Esophagus mucosa (tissue), 1 donor: ENCODE measurements at places on chromosomes 3 and 15. TPM values are rescaled to one million over a fixed set of nuclear protein-coding genes. Genes with fewer than 3 reads are reported as not detected.

DNA sequence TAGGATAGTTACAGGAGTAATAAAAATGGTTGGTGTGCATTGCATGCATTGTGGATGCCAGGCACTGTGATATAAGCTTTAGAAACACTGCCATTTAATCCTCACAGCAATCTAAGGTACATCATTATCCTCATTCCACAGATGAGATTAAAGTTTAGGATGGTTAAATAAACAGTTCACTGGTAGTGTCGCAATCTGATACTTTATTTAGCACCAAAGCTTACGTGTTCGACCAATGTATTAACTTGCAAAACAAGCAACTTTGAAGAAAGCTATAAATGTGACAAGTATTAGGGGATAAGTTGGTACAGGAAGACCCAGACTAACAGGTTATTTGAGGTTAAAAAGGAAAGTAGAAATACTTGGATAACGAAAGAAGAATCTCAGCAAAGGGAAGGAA is 150.5 kb upstream of the ZNF385D start:
- ATAC-seq = peak; percentile 15

DNA sequence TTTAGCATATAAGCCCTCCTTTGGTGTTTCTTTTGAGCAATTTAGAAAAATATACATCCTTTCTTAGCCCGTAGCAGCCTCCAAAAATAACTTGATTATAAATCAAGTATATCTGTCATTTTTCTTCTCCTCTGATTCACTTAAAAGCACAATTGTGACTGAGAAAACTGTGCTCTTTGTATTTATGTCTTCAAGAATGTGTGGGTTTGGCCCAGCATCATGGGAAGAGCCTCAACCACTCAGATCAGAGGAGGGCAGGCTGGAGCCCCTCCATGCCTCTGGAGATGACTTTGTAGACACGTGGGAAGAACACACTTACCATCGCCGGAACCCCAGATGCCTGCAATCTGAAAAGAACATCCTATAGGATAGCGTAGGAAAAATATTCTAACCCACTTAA is 123.8 kb upstream of the FEZF2 start:
- ATAC-seq = no peak

DNA sequence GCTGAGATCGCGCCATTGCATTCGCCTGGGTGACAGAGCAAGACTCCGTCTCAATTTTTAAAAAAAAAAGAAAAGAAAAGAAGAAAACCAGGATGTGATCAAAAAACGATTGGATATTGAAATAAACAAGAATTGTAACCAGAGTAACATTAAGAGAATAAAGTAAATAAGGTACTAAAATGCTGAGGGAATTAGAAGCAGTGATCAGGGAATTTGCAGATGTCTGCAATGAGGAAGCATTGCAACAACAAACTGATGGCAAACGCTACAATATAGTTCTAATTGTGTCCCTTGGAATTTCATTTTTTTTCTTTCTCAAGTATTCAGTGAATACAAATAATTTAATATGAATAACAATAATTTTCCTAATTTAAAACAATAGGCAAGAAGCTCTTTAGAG is 1077.5 kb downstream of the TBL1XR1 start:
- no peak for ATAC-seq

Gene CHRNA7
- total RNA-seq = 0.76 TPM

- ATAC-seq = no peak
Measured at GRCh38 chr3:25962255-25962654, 172.4 kb downstream of the OXSM start.

Gene TMEM212
- total RNA-seq = not detected

Gene ARRDC4
- total RNA-seq = 2.9 TPM

Gene PRTG
- 0.56 TPM for total RNA-seq

DNA sequence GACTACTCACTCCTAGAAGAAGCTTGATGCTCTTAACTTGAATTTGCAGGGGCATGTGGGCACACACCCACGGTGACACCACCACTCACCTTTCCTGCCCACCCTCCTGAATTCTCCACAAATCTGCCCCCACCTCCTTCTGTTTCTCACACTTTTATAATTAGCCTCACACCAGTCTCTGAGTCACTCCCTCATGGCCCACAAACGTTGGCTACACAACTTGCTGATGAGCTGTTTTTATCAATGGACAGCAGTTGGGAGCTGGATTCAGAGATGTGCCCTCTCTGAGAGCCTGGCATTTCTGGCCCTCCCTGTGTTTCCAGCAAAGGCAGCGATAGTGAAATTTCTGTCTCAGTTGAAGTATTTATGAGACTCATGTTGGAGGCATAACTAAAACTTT is 1.3 kb downstream of the COLQ start:
- ATAC-seq = no peak

GRCh38 chr3:126612479-126613205 is 42.3 kb downstream of the TXNRD3 start:
- no peak for ATAC-seq

DNA sequence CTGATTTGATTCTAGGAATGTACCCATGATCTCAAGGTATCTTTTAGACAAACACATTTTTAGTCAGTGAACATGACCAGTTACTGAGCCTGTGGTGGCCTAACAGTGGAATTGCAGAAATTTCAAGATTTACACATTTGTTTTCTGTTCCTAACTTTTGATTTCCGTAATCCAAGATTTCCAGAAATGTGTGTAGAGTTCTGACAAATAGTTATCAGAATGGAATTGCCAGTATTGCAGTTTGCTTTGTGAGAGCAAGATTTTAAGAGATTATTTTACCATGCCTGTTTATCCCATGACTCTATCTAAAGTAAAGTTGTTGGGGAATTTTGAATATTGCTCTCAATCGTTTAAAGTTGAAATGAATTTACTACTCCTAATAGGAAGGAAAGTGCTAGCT is 11.7 kb upstream of the UTS2B start:
- ATAC-seq = no peak

DNA sequence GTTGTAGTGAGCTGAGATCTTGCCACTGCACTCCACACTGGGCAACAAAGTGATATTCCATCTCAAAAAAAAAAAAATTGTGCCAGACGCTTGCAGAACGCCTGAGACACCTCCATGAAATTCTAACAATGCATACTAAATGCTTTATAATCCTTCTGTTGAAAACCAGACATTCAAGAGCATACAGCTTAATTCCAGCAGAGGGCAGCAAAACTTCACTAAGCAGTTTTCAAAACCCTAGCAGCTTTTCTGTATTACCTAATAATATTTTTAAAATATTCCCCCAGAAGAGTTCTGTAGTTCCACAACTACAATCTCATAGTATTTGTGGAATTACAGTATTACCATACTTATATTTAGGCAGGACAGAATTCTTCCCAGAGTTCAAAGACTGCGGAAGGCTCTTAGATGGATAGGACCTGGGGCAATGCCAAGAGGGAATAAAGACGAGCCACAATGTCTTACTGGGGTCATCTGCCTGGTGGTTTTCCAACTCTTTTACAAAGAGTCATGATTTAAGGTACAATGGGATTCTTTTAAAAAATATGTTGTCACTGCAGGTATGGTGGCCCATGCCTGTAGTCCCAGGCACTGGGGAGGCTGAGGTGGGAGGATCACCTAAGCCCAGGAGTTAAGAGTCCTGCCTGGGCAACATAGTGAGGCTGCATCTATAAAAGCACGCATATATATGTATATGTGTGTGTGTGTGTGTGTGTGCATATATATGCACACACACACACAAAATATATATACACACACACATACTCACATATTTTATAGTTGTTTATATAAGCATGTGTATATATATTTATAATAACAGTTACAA is 19.6 kb upstream of the TASOR start:
- ATAC-seq = peak; percentile 86

DNA sequence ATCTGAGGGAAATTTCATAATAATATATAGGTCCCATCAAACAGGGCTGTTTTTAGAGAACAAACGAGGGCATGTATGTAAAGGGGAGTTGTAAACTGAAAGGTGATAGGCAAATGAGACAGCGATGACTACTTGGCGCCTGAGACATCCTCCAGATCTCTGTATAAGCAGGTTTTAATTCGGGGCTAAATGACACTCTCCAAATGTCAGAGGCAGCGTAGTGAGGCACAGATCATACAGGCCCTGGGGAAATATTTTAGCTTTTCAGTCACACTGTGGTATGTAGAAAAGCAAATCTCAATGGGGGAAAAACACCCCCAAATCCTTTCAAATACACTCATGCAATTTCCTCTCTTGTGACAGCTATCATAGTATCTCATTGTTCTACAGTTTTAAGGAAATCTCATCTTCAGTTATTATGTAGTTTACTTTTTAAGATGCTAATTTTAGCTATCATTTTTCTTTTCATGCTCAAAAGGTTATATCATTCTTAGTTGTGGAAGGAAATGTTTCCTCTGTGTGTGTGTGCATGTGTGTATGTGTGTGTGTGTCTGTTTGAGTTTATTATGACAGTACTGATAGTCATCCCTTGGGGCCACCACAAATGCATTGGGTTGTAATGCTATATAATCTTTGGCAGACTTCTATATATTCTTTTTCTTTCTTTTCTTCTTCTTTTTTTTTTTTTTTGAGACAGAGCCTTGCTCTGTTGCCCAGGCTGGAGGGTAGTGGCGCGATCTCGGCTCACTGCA is 1.1 kb downstream of the TPRG1 start:
- no peak for ATAC-seq

Gene MAPKAPK3
- total RNA-seq = 50.5 TPM

GRCh38 chr3:131849616-131850015 is 185.2 kb downstream of the CPNE4 start:
- ATAC-seq = no peak

Gene NEO1
- total RNA-seq = 10.6 TPM

Gene STAC
- total RNA-seq = 0.08 TPM

Gene PLOD2
- total RNA-seq = 14.5 TPM

Gene OIP5
- total RNA-seq = 6.4 TPM

DNA sequence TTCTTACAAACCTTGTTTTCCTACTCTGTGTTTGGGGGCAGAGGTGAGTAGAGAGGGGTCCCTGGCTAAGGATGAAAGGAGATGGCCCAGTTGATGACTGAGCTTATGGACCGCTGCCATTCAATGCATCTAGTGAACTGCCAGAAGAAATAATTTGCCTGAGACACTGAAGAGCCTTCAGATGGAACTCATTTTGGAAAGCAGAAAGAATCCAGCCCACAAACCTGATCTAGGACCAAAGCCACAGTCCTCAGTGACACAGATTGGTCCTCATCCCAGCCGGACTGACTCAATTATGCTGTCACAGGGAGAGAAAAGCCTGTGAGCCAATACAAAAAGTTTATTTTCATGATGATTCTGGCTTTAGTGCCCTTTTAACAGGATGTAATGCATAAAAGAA is 82.7 kb downstream of the CD47 start:
- ATAC-seq = no peak

GRCh38 chr15:71082803-71083202 is 32.5 kb upstream of the THSD4 start:
- no peak for ATAC-seq

Gene GLDN
- 0.56 TPM for total RNA-seq

Gene SLC25A36
- total RNA-seq = 17.5 TPM

- ATAC-seq = no peak
Measured at GRCh38 chr15:97966924-97967620, 6.6 kb downstream of the ARRDC4 start.

Gene PLA2G4B
- total RNA-seq = 23.6 TPM
